GM13976 (cell line): ENCODE measurements at places on chromosomes 2 and 18.

- DNase-seq, result no peak
Measured at GRCh38 chr2:70779911-70780545, 10.4 kb downstream of the FIGLA start.

GRCh38 chr2:117330641-117331040 is 483.9 kb upstream of the DDX18 start:
- DNase-seq, result no peak

DNA sequence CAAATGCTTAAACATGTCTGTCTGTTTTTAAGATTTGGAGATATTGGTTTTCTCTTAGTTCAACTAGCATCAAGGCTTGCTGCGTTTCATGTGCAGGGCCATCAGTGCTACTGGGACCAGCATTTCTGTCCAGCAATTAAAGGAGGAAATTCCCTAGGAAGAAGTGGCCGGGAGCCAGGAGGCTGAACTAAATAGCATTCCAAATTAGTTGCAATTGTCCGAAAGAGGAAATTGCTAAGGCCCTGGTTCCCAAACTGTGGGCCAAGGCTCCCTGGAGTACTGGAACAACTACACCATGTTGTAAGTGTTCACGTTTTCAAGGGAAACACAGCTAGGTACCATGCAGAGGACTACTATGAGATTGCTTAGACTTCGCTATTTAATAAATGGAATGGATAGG is 257.9 kb downstream of the PTPRM start:
- DNase-seq, result no peak

DNA sequence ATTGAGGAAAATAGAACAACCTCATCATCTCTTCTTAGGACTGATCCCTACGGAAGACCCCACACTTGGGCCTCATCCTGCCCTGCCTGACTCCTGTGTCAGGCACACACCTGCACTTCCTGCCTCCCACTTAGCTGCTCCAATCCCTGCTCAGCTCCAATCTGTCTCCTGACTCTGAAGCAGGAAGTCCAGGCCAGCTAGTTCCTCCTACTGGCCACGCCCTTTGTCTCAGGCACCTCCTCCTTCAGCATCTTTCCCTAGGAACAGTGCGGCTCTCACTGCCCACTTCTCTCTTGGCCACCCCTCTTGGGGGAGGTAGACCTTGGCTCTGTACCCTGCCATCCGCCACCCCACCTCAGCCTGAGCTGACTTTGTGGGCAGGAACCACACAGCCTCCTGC is 135.8 kb downstream of the CELF4 start:
- no peak for DNase-seq

DNA sequence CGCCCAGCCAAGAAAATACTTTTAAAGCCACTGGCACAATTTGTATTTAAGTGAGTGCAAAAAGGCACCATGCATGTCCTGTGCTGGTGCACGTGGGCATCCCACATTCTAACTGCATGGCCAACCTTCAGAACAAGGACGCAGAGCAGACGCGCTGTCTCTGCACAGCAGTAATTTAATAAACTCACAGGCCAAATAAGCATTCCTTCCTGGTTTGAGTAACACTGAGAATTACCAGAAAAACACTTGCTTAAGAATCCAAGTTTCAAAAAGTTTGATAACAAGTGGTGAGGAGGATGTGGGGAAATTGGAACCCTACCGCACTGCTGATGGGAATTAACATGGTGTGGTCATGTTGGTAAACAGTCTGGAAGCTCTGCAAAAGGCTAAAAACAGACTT is 38.7 kb downstream of the RPL31 start:
- DNase-seq, result no peak

DNA sequence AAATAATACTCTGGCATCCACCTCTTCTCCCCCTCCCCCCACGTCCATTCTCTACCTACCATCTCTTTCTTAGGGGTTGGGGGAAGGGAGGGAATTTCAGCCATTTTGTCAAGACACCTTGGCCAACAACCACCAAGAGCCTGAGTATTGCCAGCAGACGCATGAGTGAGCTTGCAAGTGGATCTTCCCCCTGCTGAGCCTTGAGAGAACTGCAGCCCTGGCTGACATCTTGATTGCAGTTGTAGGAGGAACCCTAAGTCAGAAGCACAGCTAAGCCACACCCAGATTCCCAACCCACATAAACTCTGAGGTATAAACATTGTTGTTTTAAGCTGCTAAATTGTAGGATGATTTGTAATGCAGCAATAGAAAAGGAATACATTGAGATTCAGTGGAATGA is 165.6 kb downstream of the TMEFF2 start:
- no peak for DNase-seq

DNA sequence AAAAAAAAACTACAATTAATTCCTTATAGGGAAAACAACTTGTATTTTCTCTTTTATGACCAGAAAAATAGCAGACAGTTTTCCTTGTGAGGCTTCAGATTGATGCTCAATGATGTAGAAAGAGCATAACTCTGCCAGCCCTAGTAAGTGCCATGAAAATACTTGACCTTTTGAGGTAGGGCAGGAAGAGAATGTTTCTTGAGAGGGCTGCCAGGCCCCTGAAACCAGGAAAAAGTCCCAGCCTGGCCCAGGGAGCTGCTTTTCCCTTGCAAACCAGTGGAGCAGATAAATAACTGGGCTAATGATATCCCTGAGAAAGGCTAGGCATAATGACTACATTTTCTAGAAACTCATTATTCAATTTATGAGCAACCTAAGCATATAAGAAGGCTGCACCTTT is 126.8 kb downstream of the SLC8A1 start:
- no peak for DNase-seq

DNA sequence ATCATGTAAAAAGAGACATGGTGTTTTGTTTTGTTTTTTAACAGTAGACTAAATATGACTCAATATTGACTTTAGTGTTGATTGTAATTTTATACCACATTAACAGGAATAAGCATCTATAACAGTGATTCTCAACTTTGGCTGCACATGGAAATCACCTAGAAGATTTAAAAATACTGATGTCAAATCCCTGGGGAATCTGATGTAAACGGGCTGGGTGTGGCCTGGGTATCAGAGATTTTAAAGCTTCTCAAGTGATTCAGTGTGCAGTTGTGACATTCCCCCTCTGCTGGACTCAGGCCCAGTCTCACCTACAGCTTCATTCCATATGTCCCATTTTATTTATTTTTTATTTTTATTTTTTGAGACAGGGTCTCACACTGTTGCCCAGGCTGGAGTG is 82.8 kb upstream of the ATP8B1 start:
- no peak for DNase-seq

DNA sequence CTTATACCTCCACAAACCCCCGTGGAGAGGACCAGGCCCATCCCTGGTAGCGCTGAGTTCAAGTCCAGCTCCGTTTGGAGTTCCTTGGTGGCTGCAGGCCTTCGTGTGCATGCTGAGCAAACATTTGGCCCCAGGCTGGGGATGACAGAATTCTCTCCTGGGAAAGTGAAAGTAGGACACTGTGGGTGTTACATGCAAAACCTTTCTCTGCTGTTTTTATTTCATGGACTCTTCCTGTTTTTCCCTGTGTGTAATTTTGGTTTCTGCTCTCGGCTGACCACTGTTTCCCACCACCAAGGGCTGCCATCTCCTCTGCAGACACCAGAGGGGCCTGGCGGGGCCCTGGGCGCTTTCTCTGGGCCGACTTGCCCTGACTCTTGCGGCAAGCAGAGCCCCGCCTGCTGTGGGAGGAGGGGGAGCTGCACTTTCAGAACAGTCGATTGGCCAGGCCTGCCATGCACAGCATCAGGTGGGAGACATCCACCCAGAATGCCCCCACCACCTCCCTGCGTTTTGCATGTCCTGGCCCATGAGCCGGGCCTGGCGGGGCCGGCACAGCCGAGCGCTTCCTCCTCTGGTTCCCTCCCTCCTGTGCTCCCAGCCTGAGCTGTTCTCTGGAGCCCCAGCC is 102.4 kb downstream of the CABLES1 start:
- DNase-seq, result peak; percentile 83

DNA sequence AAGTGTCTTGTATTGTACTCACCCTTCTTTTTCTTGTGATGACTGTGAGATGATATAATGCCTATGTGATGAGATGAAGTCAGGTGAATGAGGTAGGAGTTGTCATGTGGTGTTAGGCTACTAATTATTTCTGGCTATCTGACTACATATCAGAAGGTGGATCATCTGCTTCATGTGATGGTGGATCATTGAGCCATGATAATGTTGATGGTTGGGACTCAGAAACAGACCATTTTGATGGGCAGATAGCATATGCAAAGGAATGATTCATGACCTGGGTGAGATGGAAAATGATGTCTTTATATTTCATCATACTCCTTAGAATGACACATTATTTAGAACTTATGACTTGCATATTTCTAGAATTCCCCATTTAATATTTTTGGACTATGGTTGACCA is 19.5 kb downstream of the ANKRD30B start:
- no peak for DNase-seq

DNA sequence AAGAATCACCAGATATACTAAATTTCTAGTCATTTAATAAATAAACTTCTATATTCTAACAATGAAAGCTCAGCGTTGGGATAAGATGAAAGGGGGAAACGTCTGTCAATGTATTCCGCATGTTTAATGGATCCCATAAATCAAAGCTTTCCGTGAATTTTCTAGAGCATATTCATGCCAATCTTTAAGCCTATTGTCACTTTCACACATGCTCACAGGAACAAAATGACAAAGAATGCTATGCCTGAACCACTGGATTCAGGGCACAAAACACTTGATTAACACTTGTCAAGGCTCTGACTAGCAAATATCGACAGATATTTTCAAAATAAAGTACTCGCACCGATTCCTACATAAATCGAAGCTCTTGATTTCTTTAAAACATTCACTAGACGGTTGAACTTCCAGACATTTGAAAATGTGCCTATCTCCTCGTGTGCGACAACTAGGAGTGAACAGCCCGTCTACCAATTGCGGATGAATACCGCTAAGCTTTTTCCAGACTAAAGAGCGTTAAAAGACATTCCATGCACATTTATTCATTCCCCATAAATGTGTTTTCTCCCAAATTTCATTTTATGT is 1.8 kb downstream of the TLK1 start:
- DNase-seq, result no peak

- DNase-seq, result no peak
Measured at GRCh38 chr2:127027715-127028114, 79.2 kb downstream of the BIN1 start.

DNA sequence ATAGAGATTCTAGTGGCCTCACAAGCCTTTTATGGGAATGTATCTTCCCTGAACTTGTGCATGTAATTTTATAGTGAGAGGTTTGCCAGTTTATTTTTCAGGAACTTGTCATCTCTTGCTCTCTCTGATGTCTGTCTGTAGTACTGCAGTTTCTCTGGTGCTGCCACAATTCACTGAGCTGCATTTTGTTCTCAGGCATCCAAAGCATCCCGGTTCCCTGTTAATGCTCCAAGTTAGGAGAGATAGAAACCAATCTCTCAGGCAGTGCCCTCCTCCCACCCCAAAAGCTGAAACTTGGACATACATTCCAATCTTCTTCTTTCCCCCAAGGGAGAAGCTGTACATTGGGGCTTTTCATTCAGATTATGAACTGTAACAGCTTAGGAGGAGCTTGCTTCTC is 30.1 kb upstream of the GRB14 start:
- no peak for DNase-seq

DNA sequence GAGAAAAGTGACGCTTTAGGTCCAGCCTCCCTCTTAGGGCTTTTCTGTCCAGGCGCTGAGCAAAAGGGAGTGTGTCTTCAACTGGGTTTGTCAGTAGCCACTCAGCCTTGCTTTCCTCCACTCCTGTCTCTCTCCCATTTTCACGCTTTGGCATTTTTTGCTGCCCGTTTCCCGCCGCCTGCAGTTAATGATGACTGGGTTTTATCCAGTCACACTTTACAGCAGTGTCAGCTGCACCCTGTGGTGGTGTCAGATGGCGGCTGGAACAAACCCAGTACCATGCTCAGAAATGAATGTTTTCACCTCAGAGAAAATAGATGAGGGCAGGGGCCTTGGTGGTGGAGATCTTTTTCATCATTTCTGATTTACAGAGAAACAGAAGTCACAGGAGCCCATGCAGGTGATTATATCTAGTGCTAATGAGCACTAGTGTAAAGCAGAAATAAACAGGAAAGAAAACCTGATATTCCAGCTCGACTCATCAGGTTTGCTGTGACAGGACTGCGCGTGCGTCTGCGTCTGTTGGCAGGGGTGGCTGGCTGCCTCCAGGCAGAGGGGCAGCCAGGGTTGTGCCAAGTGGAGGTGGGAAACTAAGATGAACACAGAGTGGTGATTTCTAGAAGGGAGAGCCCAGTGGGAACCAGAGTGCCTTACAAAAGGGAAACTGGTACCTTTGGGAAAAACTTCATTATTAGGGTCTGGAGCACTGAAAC is 139.9 kb downstream of the TANC1 start:
- DNase-seq, result no peak

DNA sequence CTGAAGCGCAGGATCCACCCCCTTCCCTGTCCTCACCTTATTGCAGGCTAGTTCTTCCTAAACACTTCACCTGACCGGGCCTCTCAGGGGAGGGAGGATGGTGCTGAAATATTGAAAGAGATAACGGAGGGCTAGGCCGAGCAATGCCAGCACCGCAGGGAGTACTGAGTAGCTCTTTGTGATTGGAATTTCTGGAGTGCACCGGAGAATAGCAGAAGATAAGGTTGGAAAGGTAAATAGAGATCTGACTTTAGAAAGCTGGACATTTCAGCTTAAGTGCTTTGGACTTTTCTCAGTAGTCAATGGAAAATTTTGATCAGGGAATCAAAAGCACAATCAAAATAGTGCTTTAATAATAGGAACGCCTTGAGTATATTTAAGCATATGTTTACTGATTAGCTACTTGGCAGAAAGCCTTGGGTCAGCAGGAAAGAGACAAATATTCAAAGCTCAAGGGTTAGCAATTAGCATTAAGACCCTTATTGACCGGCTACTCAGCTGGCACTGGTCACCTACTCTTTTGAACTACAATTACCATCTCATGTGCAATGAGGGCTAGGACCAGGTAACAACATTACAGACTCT is 142.9 kb upstream of the NDUFV2 start:
- DNase-seq, result no peak

DNA sequence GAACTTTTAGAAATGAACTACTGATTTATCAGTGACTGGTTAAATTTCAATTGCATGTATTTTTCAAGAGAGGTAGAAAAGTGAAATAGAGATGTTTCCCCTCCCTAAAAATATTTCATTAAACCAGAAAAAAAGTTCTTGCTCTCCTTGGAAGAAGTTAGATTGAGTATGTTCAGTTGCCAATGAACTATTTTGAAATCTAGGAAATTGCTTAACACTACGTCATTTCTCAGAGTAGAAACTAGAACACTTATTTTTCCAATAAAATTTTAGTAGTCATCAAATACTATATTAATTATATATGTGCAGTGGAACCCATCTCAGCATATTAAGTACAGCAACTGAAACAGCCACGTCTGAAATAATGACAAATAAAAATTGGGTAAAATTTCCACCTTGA is 51.8 kb upstream of the STAT1 start:
- no peak for DNase-seq

DNA sequence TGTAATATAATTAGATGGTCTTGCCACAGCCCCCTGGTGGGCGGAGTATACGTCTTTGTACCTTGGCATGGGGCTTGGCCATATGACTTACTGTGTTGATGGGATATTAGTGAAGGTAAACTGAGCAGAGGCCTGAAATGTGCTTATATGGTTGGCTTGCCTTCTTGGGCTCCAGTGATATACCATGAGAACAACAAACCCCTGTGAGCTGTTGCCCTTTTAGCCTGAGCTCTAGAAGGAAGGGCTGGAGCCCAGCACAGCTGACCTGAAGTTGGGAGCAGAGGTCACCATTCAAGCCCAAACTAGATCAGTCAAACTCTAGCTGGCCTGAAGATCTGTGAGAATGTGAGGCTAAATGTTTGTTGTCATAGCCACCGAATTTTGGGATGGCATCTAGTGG is 75.2 kb upstream of the CD302 start:
- no peak for DNase-seq
